HT-29 (cell line): ENCODE measurements at places on chromosomes 6 and 20. TPM values are rescaled to one million over a fixed set of nuclear protein-coding genes. Genes with fewer than 3 reads are reported as not detected.
A peak's percentile ranks its signal among the peaks of the same experiment; 100 is the strongest.

- no peak for DNase-seq
These were observed 263.4 kb upstream of the MAN1A1 start for GRCh38 chr6:119612911-119613381.

GRCh38 chr20:43448748-43449535 lies 8.8 kb upstream of the SRSF6 start:
- peak; percentile 79 for DNase-seq

DNA sequence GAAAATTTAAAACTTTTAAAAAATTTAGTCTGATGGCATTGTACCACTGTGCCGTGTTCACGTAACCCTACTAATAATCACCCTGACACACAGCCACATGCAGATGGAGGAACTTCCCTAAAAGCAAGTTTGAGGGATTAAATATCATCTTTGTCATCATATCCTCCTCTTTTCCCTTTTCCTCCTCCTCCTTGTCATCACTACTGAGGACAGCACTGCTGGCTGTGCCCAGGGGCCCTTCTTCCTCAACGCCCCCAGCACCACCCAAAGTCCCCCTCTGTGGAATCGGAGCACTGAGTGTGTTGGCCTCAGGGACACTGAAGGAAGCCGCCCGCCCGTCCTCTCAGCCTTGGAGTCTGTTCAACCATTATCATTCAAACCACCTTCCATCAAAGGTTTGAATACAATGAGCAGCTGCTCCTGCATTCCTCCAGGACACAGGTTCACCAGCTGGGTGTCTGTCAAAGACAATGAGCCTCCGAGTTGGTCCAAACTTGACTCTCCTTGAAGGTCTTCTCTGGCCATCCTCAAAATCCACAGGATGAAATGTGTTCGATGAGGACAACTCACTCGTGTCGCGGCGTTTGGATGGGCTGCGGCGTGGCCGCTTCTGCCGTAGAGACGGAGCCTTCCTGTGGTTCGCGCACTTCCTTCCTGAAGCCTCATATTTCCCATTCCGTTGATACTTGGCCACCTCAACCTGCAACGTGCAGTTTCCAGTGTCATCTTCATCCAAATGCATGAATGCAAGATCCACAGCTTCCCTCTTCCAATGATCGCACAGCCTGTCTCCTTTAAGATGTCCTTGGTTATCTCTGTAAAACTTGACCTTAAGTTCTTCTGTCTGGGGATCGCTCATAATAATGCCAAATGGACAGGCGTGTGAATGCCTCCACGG lies 23.3 kb downstream of the NQO2 start:
- DNase-seq: peak; percentile 55

- DNase-seq: peak; percentile 81
These were observed 7.5 kb downstream of the CCM2L start for GRCh38 chr20:32017711-32018251.

- DNase-seq: no peak
These were observed 2.6 kb downstream of the EPHA7 start for GRCh38 chr6:93416571-93417420.

DNA sequence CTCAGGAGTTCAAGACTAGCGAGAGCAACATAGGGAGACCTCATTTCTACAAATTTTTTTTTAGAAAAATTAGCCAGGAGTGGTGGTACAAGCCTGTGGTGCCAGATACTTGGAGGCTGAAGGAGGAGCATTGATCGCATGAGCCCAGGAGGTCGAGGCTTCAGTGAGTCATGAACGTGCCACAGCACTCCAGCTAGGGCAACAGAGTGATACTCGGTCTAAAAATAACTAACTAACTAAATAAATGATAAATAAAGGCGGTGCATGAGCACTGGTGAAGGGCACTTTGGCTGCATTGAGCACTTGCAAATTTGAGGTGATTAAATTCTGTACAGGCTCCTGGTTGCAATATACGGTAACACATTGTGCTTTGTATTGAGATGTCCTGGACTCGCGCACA lies 13.5 kb downstream of the HLA-A start:
- no peak for DNase-seq

DNA sequence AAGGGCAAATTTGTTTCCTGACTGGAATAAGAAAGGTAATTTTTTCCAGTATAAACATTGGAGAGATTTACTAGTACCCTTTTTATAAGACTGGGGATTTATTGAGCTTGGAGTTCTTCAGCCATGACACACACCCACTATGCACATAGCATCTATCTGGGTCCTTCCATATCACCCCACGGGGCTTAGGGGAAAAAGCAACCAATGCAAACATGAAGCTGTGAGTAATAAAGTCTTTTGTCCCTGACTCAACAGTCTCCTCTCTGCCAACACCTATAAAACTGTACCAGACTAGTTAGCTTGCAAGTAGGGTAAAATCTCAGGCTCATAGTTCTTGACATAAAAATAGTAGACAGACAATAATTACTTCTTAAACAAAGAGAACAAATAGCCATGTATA lies 23.4 kb downstream of the COL21A1 start:
- DNase-seq: no peak

DNA sequence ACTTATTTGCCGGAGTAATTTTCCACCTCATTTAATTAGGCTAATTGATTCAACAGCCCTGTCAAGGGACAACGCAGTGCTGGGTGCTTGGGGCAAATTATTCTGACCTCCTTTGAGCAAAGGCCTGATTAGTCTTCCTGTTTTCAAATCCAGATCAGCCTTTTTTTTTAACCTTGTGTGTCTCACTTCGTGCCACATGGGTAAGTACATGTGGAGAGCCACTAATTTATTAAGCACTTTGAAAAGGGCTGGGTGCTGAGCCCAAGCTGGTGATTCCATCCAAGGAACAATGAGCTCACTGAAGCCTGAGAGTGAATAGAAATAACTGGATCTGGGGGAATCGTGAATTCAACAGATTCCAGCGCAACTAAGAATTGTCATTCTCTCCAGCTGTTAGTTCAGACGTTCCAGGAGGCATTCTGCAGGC lies 229.3 kb downstream of the CLIC5 start:
- DNase-seq: no peak

GRCh38 chr6:78623554-78623953 lies 243.8 kb upstream of the IRAK1BP1 start:
- no peak for DNase-seq

The PROCR gene
- 117 and 130 TPM in 2 replicates for total RNA-seq

The PRR18 gene
- 0.05 TPM in 1 of 2 replicates, not detected in the other for total RNA-seq

The SLC26A8 gene
- total RNA-seq: not detected in 2 replicates
